ENCODE measurements at places on chromosomes 1 and 21.

GRCh38 chr1:204102739-204103430, 30.0 kb downstream of the SOX13 start:
- no peak for DNase-seq

DNA sequence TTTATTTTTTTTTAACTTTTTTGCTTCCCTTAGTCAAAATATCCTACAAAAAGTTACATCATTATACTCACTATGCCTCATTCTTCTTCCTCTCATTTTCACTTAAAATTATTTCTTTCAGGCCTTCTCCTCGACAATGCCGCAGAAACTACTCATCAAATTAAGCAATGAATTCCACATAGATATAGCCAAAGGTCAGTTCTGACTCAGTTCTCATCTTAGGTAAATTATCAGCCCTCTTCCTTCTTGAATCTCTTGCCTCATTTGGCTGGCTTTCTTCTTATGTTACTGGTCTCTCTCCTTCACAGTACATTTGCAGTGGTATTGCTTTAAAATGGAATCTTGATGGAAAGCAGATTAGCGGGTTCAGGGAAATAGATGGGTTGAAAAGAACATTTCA, 260.7 kb upstream of the BRINP3 start:
- no peak for DNase-seq

GRCh38 chr1:8870103-8870502, 8.4 kb downstream of the ENO1 start:
- DNase-seq: no peak

DNA sequence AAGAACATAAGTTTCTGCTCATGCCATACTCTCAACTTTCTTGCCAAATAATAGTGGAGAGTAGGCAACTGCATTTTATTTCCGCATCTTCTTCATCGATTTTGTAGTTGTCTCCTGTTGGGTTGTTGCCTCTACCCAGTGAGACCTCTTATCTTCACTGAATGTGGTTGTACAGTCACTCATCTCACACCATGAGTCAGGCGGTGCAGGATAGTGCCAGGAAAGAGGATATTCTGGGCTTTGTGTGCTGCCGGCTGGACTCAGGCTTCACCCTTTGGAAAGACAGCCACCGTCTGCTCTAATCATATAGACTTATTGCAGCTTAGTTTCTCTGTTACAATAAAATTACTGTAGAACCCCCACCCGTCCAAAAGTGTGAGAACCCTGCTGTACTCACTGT, 154.3 kb upstream of the USP24 start:
- no peak for DNase-seq

GRCh38 chr1:159054427-159054826, 22.1 kb downstream of the AIM2 start:
- DNase-seq: no peak

DNA sequence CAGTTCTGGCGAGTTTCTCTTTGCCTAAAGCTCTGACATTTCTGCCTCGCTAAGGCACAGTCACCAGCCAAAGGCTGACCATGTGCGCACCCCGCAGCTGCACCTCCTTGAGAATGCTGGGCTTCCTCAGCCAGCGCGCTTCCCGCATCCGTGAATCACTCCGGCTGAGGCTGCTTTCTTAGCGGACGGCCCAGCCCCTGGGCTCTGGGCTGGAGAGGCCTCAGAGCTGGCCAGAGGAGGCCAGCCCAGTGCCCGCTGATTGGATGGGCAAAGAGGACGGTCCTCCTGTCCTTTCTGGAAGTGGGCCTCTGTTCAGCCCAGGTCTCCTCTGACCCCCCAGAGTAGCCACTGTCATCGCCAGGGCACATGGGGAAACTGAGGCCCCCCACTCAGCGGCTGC, 56.1 kb downstream of the PRDM16 start:
- no peak for DNase-seq

- DNase-seq: no peak
Observed at GRCh38 chr1:29397256-29397590, 160.9 kb downstream of the PTPRU start.

- no peak for DNase-seq
Observed at GRCh38 chr1:193806079-193807048, 620.0 kb upstream of the B3GALT2 start.

GRCh38 chr1:119582801-119583200, 65.3 kb downstream of the ZNF697 start:
- DNase-seq: peak; percentile 60

DNA sequence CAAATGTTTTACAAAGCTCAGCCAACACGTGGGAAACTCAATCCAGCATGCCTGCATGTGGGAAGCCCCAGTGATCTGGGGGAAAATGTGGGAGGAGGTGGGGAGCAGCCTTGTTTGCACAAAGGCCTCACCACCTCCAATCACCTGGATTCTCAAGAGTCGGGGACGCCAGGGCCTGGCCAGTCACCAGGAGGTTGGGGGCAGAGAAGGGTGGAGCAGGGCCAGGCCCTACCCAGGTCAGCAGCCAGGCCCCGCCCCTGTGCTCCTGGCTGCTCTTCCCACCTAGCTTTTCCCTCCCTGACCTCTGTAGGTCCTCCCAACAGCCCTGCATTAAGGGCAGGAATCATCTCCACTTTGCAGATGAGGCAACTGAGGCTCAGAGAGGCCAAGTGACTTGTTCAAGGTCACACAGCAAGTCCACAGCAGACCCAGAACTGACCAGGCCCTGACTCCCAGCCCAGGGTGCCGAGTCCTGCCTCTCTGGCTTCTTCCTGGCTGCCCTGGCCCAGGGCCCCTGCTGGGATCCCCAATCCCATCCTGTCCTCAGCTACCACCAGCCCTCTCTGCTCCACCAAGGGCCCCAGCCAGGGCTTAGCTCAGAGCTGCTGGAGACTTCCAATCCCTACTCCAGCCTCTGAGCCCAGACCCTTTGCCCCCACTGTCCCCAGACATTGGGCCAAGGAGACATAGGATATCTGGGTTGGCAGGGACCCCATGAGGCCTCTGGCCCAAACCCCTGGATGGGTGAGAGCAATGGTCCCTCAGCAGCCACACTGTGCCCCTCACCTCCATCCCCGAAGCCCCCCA, 508.6 kb downstream of the PTPRU start:
- no peak for DNase-seq

GRCh38 chr21:35316933-35317332, 267.8 kb upstream of the RUNX1 start:
- no peak for DNase-seq

GRCh38 chr1:76864383-76864782, 2.9 kb upstream of the ST6GALNAC5 start:
- no peak for DNase-seq

- DNase-seq: no peak
Observed at GRCh38 chr1:86228546-86228945, 72.0 kb upstream of the COL24A1 start.

GRCh38 chr1:14341147-14341546, 257.3 kb upstream of the KAZN start:
- DNase-seq: no peak

Data from right forelimb (tissue), 1 donor.